Lower lobe of right lung (tissue), 2 donors: ENCODE measurements at places on chromosomes 16 and 17. TPM values are rescaled to one million over a fixed set of nuclear protein-coding genes. Genes with fewer than 3 reads are reported as not detected.

Gene RNF157
- total RNA-seq = 2.4 TPM

Gene KCNH4
- total RNA-seq = 0.09 TPM

Gene PIK3R6
- 2.5 TPM for total RNA-seq

- no peak overlapping the region for H3K27ac ChIP-seq
- no peak for DNase-seq
- H3K4me3 ChIP-seq = no peak overlapping the region
- peaks cover 30% of the 10 kb centered on the region for H3K27me3 ChIP-seq
- no peaks in the 10 kb centered on the region for H3K36me3 ChIP-seq
- H3K4me1 ChIP-seq = peaks cover 9% of the 10 kb centered on the region
Measured at GRCh38 chr17:55259684-55260111, 5.1 kb upstream of the HLF start.

GRCh38 chr16:73122604-73123391 is 74.9 kb upstream of the ZFHX3 start:
- H3K4me3 ChIP-seq = no peak overlapping the region
- no peaks in the 10 kb centered on the region for H3K36me3 ChIP-seq
- H3K27me3 ChIP-seq = no peaks in the 10 kb centered on the region
- peak; percentile 51 for DNase-seq
